Right forelimb (tissue), 1 donor: ENCODE measurements at places on chromosomes 13 and 19.

GRCh38 chr13:46721054-46721453 is 75.9 kb downstream of the ESD start:
- peak; percentile 67 for DNase-seq

- DNase-seq = peak; percentile 85
These were observed 58.3 kb downstream of the GPALPP1 start for GRCh38 chr13:45047394-45048310.

- DNase-seq = no peak
These were observed 15.1 kb downstream of the TICAM1 start for GRCh38 chr19:4816202-4816949.

DNA sequence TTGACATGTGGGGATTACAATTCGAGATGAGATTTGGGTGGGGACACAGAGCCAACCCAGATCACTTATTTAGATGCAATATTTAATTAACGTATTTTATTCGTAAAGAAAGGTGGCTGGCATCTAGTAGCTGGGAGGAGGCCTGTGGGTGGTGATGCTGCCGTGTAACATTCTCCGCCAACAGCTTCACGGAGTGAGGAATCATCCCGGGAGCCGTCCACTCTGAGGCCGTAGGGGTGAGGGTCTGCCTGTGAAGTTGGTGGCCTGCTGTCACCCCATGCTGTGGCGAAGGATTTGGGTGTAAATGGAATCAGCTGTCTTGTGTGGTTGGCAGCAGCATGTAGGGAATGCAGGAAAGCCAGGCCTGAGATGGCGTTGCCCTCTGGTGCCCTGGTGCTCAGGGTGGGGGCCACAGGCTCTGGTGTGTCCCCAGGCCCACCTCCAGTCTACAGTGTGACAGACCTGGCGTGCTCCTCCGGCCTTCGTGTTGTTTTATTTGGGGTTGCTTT is 3.3 kb upstream of the TEX29 start:
- peak; percentile 26 for DNase-seq

DNA sequence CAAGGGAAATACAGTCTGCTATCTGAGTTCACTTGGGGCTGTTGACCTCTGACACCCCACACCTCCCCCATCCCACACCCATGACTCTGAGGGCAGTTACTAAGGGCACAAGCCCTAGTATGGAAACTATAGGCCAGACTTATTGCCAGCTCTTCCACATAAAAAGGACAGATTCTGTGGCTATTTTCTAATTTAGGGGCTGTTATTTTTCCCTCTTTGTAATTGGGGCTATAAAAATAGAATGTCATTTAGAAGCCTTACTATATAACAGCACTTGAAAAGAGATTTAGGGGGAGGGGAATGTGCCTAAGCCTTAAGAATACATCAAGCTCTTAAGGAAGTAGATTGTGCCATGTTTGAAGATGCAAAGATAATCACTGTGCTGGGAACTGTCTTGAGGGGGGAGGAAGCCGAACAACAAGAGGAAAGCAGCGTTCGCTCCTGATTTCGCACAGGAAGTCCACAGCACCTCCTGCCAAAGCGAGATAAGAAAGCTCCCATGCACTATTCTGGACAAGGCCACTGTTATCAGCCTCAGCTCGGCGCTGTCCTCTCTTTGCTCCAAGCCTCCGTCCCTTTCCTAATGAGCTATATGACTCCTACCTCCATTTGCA is 86.6 kb downstream of the FLT1 start:
- DNase-seq = no peak

GRCh38 chr19:4815426-4816201 is 15.9 kb downstream of the TICAM1 start:
- peak; percentile 86 for DNase-seq

- no peak for DNase-seq
These were observed 199.9 kb downstream of the DIAPH3 start for GRCh38 chr13:59963827-59964226.

- peak; percentile 89 for DNase-seq
These were observed at the start of gene NAT14 for GRCh38 chr19:55484593-55485438. Gene NAT14 (plus strand): TSS chr19:55485188. CDS start chr19:55485709, 521 bp downstream.

- no peak for DNase-seq
These were observed 3.7 kb downstream of the CEACAM16 start for GRCh38 chr19:44702551-44703176.

- DNase-seq = peak; percentile 79
These were observed 6.2 kb downstream of the TLE6 start for GRCh38 chr19:2983351-2984214.

- no peak for DNase-seq
These were observed 21.7 kb downstream of the EDNRB start for GRCh38 chr13:77896977-77897376.

- no peak for DNase-seq
These were observed 107.5 kb downstream of the KLF12 start for GRCh38 chr13:74026753-74027152.

DNA sequence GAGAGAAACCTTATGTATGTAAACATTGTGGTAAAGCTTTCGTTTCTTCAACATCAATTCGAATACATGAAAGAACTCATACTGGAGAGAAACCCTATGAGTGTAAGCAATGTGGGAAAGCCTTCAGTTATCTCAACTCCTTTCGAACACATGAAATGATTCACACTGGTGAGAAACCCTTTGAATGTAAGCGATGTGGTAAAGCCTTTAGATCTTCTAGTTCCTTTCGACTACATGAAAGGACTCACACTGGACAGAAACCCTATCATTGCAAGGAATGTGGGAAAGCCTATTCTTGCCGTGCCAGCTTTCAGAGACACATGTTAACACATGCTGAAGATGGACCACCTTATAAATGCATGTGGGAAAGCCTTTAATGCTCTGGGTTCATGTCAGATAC is 24.7 kb downstream of the ZNF136 start:
- no peak for DNase-seq

DNA sequence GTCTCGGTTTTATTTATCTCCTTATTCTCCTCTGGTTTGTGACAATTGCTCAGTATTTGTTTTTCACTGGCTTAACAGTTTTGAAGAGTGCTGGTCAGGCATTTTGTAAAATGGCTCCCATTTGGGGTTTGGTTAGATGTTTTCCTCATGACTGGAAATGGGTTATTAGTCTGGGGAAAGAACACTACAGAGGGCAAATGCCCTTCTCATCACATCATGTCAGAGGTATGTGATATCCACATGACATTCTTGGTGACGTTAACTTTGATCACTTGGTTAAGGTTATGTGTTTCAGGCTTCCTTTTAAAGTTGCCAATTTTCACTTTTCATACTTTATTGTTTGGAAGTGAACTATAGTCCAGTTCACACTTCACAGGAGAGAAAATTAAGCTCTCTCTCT is 74.8 kb upstream of the KLHL1 start:
- no peak for DNase-seq
